Uterus (tissue), 4 donors: ENCODE measurements at places on chromosomes 6 and 20.

DNA sequence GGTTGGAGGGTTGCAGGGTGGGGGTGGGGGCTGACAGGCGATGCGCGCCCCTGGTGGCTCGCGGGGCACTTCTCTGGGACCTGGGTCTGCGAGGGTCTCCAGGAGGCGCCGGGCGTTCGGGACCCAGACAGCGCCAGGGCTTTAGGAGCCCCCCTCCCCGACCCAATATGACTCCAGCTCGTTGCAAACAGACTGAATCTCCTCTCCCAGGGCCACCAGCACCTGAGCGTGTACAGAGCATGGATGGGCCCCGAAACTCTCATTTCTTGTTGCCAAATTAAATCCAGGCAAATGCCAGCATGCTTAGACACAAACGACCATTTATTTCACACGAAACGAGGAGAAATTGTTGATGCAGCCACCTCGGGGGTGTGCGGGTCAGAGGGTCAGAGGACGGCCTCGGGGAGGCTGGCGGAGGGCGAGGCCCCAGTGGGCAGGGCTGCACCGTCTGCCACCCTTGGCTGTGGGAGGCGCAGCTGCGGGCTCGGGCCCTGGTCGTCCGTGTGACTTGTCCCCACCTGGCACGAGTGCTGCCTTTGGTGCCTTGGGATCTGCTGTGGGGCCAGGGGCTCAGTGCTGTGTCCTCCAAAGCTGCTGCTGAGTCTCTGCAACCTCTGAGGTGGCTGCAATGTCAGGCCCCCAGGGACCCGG, 20.9 kb upstream of the GATA5 start:
- DNase-seq: no peak

DNA sequence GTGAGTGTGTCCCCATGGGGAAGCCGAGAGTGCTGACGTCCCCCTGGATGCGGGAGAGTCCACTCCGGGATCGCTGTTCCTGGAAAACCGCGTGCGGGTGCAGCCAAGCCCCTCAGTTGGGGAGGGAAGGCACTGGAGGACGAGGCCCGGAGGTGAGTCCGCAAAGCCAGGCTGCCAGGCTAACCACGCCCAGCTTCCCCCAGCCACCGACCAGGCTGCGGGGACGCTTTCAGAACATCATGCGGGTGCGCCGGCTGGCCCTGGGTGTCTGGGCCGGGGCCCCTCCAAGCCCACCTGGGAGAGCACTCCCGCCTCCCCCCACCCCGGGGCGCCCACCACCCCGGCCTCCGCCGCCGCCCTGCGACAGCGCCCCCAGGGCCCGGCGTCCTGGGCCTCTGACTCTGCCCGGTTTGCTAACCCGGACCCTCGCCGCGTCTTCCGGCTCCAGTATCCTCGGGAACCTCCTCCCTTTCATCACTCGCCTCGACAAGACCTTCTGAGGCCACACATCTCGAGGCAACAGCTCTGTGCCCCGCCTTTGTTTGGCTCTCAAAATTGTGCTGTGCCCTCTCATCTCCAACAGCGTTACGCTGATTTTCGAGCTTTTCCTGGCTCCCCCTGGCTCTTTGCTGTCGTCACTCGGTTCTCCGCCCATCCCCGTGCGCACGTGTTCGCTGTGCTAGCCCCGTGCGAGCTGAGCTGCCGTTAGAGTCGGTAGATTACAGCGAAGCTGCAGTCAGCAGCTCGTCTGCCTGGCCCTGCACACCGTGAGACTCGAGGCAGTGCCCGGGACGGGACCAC, 47.1 kb upstream of the ENTPD6 start:
- DNase-seq: peak; percentile 47

DNA sequence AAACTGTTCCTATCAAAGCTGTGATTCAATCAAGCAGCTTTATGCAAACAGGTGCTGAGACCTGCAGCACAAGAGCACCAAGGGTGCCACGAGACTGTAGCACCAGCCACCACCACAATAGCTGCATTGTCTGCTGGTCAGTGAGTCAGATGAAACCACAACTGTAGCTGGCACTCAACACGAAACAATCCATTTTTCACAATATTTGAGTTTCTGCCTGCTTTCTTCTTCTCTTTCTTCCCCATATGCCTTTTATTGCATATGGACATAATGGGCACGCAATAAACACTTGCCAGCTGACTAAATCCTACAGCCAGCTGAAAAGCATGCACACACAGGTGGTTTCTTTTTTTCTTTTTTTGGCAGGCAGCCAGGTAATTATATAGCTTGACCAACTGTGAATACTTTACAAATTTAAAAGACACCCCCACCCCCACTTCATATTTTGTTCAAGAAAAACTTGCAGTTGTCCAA, 16.6 kb downstream of the SLC2A12 start:
- DNase-seq: no peak

GRCh38 chr6:34011264-34011663, 134.6 kb downstream of the GRM4 start:
- DNase-seq: no peak

GRCh38 chr6:22409486-22409885, 112.7 kb upstream of the PRL start:
- no peak for DNase-seq

DNA sequence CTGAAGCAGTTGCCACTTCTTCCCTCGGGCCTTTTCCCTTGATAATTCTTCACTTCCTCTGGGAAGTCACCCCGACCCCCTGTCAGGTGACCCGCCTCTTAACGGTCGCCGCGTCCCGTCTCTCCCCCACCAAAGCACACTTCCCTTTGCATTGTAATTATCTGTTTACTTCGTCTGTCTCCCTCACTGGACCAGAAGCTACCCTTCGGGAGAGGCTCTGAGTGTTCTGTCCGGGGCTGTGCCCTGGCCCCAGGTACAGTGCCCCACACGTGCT, 771 bp upstream of the SNAI1 start:
- DNase-seq: no peak

DNA sequence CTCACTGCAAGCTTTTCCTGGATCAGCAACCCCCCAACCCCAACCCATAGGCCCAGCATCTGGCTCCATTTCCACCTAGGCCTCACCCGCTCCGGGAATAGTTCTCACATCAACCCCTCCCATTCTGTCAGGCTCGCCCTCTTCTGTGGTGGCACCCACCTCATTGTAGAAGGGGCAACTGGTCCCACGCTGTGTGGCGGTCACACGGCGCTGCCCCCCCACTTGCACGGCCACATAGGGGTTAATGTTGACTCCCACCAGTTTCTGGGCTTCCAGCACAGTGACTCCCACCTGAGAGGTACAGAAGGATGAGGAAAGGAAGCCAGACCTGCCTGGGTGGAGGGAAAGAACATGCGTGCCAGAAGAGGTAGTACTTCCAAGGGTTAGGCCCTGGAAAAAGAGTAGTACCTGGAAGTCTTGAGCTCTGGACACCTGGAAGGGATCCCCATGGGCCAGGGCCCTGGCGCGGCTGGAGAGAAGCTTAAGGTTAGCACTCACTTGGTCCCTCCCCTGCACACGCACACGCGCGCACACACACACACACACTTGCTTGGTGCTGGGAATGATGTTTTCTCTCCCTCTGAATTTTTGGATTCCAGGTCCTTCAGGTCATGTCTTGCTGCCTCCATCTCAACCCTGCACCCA, 12.7 kb upstream of the SPAG4 start:
- DNase-seq: no peak

- DNase-seq: no peak
Observed at GRCh38 chr6:13280254-13280653, 48.1 kb downstream of the TBC1D7 start.

GRCh38 chr20:35627121-35627520, 11.5 kb downstream of the SPAG4 start:
- no peak for DNase-seq

GRCh38 chr6:27830212-27830599, 82.0 kb downstream of the OR2B2 start:
- DNase-seq: no peak

- no peak for DNase-seq
Observed at GRCh38 chr6:34970488-34970887, 81.4 kb downstream of the ANKS1A start.

DNA sequence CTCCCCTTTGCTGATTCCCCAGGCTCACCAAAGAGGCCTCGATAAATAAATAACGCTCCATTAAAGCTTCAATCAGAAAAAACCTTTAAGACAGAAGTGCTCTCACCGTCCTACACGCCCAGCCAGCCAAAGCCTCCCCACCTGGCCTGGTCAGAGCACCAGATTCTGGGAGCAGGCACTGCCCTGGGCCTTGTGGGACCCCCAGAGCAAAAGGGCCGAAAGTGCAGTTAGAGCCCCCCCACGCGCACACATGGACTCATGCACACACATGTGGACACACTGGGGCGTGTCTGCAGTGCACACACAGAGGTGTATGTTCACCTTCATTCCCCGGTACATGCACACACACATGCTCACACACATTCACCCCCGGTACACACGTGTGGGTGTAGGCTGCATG, 1.9 kb upstream of the NECAB3 start:
- DNase-seq: no peak

GRCh38 chr20:63378626-63379025, 17.5 kb upstream of the CHRNA4 start:
- DNase-seq: no peak

DNA sequence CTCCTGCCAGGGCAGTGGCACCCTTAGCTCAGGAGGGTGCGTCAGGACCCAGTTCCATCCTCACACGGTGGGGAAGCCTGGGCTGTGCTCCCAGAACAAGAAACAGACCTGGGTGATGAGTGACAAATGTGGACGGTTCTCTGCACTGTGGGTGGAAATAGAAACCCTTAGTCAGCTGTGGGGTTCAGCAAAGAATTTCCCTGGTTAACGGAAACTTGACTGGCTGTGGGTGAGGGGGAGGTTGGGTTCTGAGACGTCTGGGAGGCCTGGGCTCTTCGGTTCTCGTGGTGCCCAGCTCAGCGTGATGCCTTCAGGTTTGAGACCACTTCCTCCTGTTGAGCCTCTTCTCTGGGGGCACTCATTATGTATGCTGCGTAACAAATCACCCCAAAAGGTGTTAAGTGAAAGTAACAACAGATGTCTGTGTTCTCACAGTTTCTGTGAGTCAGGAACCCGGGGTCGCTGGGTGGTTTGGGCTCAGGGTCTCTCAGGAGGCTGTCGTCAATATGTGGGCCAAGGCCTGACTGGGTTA, 53.1 kb upstream of the FAM83D start:
- no peak for DNase-seq

- DNase-seq: no peak
Observed at GRCh38 chr20:6590891-6591637, 176.4 kb upstream of the BMP2 start.

GRCh38 chr6:20655317-20655716, 121.1 kb downstream of the CDKAL1 start:
- no peak for DNase-seq

DNA sequence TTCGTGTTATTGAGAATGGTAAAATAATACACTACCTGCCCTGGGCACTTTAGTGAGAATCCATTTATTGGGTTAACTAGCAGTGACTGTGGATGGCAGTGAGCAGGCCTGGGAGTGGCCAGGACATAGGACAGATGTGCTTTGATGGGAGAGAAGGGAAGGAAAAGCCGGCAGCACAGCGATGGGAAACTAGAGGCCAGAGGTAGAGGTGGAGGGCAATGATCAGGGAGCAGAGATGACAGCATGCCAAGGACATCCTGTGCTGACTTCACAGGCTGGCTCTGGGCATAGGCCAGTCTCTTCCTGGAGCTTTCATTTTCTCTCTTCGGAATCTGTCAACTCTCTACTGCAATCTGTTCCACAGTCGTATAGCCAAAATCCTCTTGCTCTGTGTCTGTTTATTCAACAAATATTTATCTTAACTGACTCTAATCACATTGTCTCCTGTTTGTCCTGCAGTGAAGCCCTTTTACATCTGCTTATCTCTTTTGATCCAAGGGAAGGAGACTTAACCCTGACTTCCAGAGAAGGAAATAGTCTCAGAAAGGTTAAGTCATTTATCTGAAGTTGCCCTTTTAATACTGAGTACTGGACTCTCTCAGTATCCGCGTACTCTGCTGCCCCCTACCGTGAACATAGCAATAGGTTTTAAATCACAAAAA, 18.4 kb upstream of the MMP24 start:
- DNase-seq: peak; percentile 74

- no peak for DNase-seq
Observed at GRCh38 chr6:37347670-37348111, 6.1 kb upstream of the RNF8 start.

DNA sequence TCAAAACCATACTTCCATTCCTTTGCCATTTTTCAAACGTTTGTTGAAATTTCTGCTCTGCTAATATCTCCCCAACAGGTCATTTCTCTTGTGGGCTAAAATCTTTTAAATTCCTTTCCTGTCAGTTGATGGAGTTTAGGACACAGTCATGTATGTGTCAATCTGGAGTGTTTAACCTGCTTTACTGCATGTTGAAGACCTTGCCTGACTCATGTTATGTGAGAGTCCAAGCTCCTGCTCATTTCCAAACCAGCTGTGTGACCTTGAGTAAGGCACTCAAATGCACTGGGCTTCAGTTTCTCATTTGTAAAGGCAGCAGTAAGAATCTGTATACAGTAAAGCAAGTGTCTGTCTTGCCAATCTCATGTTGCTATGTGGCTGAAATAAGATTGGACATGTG, 171.9 kb upstream of the SPACA1 start:
- no peak for DNase-seq

DNA sequence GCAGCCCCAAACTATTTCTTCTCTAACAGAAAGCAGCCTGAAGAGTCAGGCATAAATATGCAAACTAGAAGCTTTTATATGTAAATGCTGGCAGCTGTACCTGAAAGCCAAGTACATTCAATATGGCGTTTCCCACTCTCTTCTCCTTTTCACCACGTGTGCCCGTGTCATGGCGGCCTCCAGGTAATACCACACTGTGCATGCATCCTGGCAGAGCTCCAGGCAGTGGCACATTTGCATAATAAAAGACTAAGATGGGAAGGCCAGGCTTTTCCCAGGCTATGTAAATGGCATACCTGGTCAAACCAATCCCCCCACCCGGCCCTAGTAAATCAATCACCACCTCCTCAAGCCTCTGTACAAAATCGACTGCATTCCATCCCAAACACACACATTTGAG, 120.6 kb downstream of the MMUT start:
- no peak for DNase-seq

DNA sequence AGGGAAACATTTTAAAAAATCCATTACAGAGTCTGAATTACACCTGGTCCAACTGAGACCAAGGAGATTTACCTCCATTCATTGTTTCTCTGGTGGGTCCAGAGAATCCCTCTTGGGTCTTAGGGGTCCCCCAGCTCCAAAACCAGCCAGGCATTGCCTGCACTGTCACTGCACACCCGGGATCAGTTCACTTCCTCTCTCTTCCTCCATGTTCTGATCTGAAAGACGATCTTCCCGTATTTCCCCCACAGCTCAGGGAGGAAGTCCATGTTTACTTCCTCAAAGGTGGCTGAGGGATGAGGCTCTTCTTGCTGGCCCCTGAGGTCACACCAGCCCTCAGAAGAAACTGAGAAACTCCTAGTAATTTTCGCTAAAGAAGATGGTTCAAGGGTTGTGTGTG, 159.7 kb downstream of the BMP7 start:
- DNase-seq: no peak

DNA sequence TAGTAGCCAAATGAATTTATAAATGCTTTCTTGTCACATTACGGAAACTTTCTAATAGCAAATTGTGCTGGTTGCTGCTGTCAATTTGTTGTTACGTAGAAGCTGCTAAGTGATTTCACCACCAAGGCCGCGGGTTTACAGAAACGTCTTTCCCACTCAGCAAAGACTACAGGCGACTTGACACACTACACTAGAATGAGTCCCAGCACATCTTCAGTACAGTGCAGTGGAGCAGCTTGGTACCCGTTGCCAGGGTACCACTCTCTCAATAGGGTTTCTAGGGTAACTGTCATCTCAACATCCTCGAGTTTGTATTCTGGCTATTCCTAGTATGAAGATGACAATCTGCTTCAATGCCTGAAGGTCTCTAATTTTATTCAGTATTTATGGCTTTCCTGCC, 22.7 kb upstream of the ZDHHC14 start:
- no peak for DNase-seq
